Nephron progenitor cell (in vitro differentiated cells): ENCODE measurements at places on chromosomes 13 and 19.
A peak's percentile ranks its signal among the peaks of the same experiment; 100 is the strongest.

GRCh38 chr13:63651394-63651793 lies 2235.7 kb upstream of the PCDH20 start:
- DNase-seq = no peak

DNA sequence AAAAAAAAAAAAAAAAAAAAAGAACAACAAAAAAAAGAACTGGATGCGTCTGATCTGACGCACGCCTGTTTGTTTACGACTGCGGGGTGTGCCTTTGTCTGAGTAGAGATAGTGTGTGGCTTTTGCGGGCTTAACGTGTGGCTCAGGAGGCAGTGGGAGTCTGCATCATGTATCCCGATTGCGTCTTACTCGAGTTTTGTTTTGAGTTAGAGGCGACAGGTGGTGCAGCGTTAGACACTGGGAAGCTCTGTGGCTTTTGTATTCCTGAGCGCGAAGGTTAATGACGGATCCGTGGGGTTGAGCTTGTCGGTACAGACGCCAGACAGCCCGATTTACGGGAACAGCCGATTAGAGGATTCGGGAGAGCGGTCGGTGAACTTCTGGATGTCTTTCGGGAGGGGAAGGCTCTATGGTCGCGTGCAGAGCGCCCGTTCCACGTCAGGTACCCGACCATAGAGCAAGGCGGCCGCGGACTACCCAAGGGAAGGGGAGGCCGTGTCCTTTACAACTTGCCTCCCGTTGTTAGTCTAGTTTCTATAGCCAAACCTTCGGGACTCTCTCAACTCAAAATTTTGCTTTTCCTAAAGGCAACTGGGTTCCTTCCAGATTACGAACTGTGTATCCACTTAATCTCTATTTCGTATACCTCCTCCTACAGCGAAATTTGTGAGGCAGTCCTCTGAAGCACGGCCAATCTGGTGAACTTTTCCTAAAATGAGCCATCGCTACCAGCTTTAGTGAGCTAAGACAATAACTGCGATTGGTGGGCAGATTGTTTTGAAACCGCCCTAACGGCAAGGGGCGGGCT lies 926 bp upstream of the HNRNPUL1 start:
- peak; percentile 61 for DNase-seq

DNA sequence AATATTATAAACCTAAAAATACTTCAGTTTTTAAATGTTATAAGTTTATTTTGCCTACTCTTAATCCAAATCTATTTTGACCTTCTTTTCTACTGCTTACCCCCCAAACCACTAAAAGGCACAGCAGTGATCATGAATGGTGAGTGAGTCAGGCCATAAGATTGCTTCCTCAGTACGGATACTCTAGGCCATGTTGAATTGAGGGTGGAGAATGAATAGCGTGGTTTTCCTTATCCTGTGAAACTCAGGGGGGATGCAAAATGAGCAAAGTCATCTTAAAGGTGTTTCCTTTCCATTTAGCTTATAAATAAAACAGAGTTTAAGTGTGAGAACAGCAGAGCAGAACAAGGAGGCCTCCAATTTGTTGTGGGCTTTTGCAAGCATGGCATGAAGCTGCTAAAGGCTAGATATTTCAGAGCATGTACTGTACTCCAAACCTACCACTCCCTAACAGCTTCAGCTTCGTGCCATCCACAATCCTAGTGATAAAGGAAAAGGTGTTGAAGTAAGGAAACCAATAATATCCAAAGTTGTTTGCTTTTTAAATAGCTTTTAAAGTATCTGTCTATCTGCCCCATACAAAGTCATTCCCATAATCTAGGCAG lies 25.0 kb downstream of the SERPINE3 start:
- no peak for DNase-seq

GRCh38 chr19:43425567-43426392 lies 11.1 kb downstream of the TEX101 start:
- no peak for DNase-seq

GRCh38 chr13:70253411-70253810 lies 145.2 kb upstream of the KLHL1 start:
- no peak for DNase-seq

DNA sequence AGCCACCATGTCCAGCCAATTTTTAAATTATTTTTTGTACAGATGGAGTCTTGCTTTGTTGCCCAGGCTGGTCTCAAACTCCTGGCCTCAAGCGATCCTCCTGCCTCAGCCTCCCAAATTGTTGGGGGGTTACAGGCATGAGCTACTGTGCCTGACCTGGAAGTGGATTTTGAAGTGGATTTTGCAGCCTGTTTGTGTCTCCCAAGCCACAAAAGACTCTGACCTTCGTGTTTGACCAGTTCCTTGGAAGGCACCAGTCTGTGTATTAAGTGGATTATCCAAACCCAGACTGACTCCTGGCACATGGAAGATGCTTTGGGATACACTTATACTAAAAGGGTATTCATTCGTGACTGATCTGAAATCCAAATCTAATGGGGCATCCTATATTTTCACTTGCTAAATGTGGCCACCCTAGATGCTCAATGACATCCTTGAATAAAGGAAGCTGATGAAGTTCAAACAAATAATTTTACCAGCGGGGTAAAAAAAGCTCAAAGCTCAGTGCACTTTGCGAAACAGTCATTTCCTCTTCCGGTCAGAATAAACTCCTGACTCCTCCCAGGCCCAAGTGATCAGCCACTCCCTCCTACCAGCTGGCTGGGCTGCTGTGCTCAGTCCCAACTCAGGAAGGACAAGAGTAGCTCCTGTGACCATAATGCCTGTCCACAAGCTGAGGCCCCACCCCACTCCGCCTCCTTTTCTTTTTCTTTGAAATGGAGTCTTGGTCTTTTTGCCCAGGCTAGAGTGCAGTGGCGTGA lies 32.6 kb upstream of the GATAD2A start:
- no peak for DNase-seq

DNA sequence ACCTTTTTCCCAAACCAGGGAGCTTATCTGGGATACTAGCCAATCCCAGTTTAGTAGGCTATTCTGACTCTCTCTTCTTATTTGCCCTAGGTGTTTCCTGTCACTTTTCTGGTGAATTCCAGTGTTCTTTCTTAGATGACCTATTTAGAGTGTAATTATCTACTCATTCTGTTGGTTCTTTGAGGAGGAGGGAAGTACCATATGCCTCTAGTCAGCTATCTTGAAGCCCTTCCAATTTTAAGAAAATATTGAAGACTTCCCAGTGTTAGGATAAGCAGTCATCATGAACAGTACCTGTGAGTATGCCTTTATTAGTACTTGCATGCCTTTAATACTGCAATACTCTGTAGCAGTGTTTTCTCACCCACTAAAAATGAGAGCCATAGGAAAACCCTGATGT lies 724.3 kb upstream of the SLITRK1 start:
- no peak for DNase-seq

DNA sequence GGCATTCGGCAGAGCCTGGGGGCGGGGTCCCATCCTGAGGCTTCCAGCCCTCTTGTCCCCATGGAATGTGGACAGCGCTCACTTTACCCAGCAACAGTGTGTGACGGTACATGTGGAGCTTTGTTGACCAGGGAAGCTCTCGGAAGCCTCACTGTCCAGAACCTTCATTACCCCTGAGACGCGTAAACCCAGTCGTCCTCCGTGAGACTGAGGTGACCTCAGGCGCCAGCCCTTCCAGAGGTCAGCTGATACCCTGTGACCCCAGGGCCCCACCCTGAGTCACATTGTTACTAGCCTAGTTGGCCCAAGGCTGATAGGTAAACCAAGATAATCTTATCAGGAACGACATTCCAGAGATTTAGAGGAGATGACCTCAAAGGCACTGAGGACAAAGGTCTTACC lies 10.2 kb upstream of the TMEM160 start:
- no peak for DNase-seq

GRCh38 chr13:19742643-19743042 lies 40.1 kb downstream of the PSPC1 start:
- no peak for DNase-seq

- no peak for DNase-seq
Observed at GRCh38 chr13:100314132-100314910, 225.4 kb downstream of the PCCA start.

GRCh38 chr13:102724923-102725322 lies 30.1 kb upstream of the METTL21C start:
- no peak for DNase-seq

DNA sequence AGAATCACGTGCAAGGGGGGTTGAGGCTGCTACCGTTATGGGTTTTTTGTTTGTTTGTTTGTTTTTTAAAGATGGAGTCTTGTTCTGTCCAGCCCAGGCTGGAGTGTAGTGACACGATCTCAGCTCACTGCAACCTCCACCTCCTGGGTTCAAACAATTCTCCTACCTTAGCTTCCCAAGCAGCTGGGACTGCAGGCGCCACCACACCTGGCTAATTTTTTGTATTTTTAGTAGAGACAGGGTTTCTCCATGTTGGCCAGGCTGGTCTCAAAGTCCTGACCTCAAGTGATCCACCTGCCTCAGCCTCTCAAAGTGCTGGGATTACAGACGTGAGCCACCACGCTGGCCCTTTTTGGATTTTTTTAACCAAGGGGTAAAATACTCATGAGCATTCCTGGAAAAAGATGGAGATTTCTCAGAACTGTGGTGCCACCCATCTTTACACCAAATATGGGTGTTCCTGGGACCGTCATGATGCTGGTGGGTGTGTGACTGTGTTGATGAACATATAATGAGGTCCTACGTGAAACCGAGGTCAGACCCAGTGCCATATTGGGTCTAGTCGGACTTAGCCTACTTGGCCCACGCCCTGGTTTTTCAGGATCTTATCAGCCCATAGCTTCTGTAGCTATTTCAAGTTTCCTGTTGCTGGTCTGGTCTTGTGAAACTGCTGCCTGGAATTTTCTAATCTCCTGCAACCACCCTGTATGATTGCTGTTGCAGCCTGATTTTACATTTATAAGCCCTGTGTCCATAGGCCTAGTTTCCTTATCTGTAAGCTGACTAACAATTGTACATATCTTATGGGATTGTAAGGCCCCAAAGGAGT lies 6.2 kb downstream of the PPP1R15A start:
- no peak for DNase-seq

DNA sequence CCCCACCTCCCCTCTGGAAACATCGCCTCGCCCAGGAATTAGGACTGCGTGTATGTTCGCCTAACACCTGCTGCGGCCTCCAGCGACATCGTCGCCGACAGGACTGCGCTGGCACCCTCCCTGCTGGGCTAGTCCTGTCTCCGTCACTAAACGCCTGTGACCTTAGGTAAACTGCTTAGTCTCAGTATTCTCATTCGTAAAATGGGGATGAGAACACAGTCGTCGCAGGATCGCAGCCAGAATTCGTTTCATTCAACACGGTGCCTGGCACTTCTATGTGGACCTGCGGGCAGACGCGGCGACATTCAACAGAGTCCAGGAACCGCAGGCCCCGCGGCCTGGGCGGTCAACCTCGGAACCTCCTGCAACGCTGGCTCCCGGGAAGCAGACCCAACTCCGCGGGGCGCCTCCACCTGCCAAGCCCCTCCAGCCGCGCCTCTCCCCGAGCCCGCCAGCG lies 485 bp downstream of the CRYL1 start:
- DNase-seq = peak; percentile 23

DNA sequence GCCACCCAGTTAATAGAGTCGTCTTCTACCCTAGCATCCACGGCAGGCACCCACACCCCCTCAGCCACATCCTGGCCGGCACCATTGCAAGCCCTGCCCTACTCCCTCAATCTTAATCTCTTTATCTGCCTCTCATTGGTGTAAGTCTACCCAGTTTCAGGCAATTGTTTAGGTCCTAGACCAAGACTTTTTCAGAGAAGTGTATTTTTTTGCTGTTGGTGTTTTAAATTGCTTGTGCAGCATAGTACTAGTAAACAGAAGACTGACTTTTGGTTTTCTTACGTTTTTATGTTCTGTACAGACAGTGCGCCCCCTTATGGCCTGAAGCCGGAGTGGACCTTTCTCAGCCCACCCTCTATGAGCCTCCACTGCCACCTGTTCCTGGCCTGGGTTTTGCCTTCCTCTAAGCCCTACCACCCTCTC lies 2.3 kb upstream of the LCP1 start:
- peak; percentile 45 for DNase-seq
